ENCODE measurements at places on chromosomes 4 and X.

DNA sequence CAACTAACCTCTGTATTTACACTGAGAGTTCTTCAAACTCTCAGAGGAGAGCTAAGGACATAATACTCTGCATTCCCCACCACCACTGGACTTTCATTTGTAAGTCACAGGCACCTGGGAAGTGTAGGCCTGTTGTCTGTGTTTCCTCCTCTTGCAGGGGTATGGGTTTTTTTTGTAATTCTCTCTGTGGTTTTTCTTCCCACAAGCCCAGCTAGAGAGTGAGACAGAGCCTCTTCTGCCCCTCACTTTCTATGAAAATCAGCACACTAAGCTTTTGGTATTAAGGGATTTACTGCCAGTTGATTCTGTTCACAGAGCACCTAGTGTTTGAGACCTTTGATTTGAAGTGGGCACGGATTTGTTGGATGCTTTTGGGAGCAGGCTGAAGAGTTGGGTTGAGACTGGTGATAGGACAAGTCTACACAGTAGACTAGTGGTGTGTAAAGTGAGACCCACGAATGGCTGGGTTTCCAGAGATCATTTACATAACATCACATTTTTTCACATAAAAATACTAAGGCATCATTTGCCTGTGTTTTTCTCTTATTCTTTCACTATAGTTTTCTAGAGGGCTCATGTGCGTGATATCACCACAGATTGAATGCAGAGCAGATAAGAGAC, 28.9 kb upstream of the WDR17 start:
- DNase-seq: no peak

GRCh38 chr4:56791316-56791715, 30.2 kb downstream of the SPINK2 start:
- no peak for DNase-seq

GRCh38 chrX:108132034-108132433, 40.5 kb downstream of the ATG4A start:
- DNase-seq: no peak

- no peak for DNase-seq
These were observed 18.2 kb downstream of the SH3KBP1 start for GRCh38 chrX:19869193-19869592.

DNA sequence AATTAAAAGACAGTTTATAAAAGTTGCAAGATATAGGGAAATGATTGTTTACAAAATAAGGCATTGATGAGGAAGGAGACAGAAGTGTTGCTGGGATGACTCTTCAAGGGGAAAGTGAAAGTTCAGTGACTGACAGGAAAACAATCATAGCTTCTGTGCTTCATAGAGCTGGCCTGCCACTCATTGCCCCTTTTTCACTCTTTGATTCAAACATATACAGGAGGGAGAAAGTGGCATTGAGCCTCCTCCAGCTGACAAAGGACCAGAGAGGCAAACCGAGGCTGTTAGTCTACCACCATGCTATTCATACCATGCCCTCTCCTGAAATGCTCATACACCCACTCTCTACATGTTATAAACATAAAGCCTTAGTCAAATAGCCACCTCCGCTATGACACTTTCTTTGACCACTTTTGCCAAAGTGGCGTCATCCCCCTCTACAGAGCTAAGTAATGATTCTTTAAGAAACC, 79.2 kb upstream of the ATOH1 start:
- DNase-seq: no peak

Measured in sciatic nerve (tissue), 2 donors.